ENCODE measurements at places on chromosomes 13 and 19. TPM values are rescaled to one million over a fixed set of nuclear protein-coding genes. Genes with fewer than 3 reads are reported as not detected.

Gene NLRP5
- total RNA-seq, result not detected

Gene MEIS3
- total RNA-seq, result 74.6 TPM

Gene ADGRE3
- not detected for total RNA-seq

Gene SELENOV
- total RNA-seq, result not detected

Gene POSTN
- total RNA-seq, result 3.4 TPM

Gene CEACAM3
- not detected for total RNA-seq

Gene CD70
- total RNA-seq, result not detected

Gene BEST2
- total RNA-seq, result 0.16 TPM

Gene RTBDN
- 2.0 TPM for total RNA-seq

Gene KCNC3
- 2.3 TPM for total RNA-seq

Gene EPN1
- 20.7 TPM for total RNA-seq

Gene PRR22
- total RNA-seq, result 0.16 TPM

Gene PDE4C
- 0.47 TPM for total RNA-seq

Gene NKG7
- total RNA-seq, result not detected

Gene KIR3DL2
- not detected for total RNA-seq

All from occipital lobe (tissue), 3 donors.